Cardiac muscle cell (in vitro differentiated cells and primary cell): ENCODE measurements at places on chromosomes 16 and 17. TPM values are rescaled to one million over a fixed set of nuclear protein-coding genes. Genes with fewer than 3 reads are reported as not detected.

ITGAX gene
- 0.53 and 0.69 TPM in 2 replicates for total RNA-seq

NEUROD2 gene
- total RNA-seq: not detected in 2 replicates

FBXO39 gene
- total RNA-seq: not detected in 2 replicates

DNA sequence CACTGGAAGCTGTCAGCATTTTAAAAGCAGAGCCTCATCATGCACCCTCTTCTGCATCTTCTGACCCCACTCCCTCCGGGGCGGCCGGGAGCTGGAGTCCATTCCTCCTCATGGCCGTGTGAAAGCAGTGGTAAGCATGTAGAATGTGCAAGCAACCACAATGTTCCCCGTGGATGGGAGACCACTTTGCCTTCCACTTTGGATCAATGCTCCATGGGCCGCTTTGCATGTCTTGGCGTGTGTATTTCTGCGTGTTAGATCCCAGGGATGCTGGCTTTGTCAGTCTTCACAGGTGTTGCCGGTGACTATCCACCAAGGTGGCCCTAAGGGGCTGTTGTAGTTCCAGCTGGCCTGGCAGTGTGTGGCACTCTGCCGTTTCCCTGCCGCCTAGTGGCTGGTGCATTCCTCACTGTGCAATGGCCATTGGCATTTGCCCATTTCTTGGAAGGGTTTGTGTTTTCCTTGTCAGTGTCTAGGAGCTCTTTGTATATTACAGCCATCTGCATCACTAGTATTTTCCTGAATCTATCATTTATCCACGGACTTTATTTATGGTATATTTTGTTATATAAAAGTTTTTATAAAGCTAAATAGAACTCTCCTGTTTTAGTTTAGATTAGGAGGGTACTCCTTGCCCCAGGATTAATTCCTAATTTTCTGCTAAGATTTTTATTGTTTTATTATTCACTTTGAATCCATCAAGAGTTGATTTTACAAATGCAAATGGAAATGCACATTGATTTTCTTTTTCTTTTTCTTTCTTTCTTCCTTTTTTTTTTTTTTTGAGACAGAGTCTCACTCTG is 5.8 kb upstream of the ALDH3A1 start:
- no peak overlapping the region for H3K27ac ChIP-seq
- H3K36me3 ChIP-seq: no peaks in the 10 kb centered on the region
- no peak overlapping the region for H3K4me3 ChIP-seq
- no peak for DNase-seq
- H3K4me1 ChIP-seq: peaks cover 6% of the 10 kb centered on the region

GRCh38 chr16:5386989-5387388 is 289.4 kb upstream of the EEF2KMT start:
- no peak for DNase-seq
- H3K4me1 ChIP-seq: no peaks in the 10 kb centered on the region
- H3K4me3 ChIP-seq: no peak overlapping the region
- H3K27ac ChIP-seq: no peak overlapping the region

DNA sequence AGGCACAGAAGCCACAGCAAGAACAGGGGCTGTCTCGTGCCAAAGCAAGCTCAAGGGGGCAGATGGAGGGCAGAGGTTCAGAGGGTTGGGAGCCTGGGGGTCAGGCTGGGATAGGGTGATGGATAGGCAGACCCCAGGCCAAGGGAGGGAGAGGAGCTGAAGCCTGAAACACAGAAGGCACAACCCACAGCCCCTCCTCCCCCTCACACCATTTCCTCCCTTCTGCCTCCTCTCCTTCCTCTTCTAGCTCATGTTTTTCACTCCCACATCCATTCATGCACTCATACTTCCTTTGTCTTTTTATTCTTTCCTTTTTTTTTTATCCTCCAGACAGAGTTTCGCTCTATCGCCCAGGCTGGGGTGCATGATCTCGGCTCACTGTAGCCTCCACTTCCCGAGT is 61.1 kb downstream of the SOCS1 start:
- H3K4me1 ChIP-seq: no peaks in the 10 kb centered on the region
- H3K27me3 ChIP-seq: no peaks in the 10 kb centered on the region
- no peaks in the 10 kb centered on the region for H3K36me3 ChIP-seq

DNA sequence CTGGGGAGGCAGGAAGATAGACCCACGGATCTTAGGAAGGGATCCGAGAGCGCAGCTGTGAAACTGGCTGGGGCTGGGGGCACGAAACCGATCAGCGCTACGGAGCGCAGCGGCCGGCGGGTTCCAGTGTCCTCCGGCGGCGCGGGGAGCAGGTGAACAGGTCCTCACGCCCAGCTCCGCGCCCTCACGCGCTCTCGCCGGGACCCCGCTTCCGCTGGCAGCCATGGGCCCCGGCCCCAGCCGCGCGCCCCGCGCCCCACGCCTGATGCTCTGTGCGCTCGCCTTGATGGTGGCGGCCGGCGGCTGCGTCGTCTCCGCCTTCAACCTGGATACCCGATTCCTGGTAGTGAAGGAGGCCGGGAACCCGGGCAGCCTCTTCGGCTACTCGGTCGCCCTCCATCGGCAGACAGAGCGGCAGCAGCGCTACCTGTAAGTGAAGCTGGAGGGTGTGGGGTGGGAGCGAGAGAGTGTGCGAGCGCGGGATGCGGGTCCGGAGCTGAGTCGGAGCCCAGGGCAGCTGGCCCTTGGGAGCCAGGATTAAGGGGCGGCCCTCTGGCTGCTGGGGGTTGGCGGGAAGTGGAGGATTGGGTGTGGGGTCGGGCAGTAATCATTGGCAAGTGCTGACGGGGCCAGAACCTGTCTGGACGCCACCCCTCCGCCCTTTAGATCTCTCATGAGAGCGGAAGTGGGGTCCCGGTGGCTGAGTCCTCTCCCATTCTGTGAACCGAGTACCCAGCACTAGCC is 479 bp downstream of the ITGA3 start:
- peaks cover 30% of the 10 kb centered on the region for H3K4me1 ChIP-seq
- no peaks in the 10 kb centered on the region for H3K36me3 ChIP-seq
- no peaks in the 10 kb centered on the region for H3K27me3 ChIP-seq
- peak overlapping the region; percentile 18 for H3K27ac ChIP-seq
- H3K4me3 ChIP-seq: peak overlapping the region; percentile 51
- peak; percentile 86 for DNase-seq

DNA sequence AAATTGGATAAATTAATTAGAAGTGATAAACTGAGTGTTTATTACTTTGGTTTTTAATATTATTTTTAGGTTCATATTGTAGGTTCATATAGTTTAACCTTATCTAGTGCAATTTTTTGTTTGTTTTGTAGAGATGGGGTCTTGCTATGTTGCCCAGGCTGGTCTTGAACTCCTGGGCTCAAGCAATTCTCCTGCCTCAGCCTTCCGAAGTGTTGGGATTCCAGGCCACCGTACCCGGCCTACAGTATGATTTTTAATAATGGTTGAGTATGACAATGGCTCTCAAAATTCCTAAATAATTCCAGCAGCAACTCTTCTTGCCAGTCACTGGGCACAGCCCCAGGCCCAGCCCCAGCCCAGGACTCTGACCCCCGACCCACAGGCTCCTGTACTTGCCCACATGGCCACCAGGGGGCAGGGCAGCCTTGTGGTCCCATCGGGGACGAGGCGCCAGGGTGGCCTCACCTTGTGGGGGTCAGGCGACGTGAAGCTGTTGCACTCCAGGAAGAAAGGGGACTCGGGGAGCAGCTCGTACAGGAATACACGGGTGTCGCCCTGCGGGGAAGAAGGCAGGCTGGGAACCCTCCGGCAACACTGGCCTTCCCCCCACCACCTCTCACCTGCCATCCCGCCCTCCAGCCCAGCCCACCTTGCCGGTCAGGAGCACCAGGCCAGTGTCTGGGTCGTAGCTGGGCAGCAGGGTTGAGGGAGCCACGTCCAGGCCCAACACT is 7.9 kb upstream of the PAM16 start:
- H3K27me3 ChIP-seq: no peaks in the 10 kb centered on the region
- no peak overlapping the region for H3K4me3 ChIP-seq
- H3K36me3 ChIP-seq: no peaks in the 10 kb centered on the region
- no peak overlapping the region for H3K27ac ChIP-seq
- DNase-seq: peak; percentile 58

DNA sequence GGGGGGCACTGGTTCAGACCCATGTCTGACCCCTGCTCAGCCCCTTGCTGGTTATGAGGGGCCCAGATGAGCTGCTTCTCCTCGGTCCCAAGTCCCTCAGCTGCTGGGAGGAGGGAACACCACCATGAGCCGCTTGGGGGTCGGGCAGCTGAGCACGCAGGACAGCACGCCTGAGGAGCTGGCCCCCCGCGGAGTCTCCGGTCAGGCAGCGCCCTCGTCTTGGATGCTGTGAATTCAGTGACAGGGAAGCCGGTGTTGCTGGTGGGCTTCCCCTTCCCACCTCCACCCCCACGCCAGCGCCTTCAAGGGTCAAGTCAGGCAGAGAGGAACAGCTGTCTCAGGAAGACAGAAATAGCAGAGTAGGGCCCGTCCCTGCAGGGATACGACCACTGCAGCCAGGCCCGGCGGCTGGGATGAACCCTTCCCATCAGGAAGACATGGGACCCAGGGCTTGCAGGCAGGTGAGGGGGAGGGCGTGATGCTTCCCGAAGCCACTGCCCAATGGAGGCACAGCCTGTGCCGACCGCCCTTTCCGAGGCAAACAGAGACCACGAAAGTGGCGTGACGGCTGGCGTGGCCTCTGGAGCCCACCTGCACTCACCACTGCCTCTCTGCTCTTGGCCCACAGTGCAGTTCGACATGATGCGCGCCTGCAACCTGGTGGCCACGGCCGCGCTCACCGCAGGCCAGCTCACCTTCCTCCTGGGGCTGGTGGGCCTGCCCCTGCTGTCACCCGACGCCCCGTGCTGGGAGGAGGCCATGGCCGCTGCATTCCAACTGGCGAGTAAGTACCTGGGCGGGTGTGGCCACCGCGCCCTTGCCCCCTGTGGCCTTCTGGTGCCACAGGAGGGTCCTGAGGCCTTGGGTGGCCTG is 8.1 kb downstream of the TMEM204 start:
- DNase-seq: no peak
- H3K36me3 ChIP-seq: no peaks in the 10 kb centered on the region
- no peaks in the 10 kb centered on the region for H3K27me3 ChIP-seq
- H3K27ac ChIP-seq: no peak overlapping the region
- peaks cover 13% of the 10 kb centered on the region for H3K4me1 ChIP-seq

DNA sequence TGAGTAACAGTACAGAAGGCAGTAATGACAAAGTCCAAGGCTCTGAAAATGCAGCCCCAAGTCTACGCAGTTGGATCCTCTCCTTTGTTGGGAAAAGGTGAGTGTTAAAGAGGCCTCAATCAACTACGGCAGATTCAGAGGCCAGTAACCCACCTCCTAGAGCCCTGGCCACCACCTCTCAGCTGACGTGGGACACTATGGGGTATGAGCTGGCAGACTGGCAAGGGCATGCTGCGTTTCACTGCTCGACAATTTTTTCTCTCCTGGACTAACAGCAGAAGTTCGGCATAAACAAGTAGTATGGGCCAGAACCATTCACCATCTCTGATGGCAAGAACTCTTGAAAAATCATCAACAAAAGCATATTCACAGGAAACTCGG is 17.2 kb downstream of the NCBP3 start:
- H3K36me3 ChIP-seq: peaks cover 38% of the 10 kb centered on the region
- H3K4me3 ChIP-seq: no peak overlapping the region
- no peak for DNase-seq

GRCh38 chr17:19785854-19786253 is 37.8 kb upstream of the ALDH3A1 start:
- H3K27ac ChIP-seq: no peak overlapping the region
- H3K4me1 ChIP-seq: no peaks in the 10 kb centered on the region
- no peak overlapping the region for H3K4me3 ChIP-seq
- H3K36me3 ChIP-seq: peaks cover 5% of the 10 kb centered on the region
